ENCODE measurements at places on chromosomes 4 and X.

DNA sequence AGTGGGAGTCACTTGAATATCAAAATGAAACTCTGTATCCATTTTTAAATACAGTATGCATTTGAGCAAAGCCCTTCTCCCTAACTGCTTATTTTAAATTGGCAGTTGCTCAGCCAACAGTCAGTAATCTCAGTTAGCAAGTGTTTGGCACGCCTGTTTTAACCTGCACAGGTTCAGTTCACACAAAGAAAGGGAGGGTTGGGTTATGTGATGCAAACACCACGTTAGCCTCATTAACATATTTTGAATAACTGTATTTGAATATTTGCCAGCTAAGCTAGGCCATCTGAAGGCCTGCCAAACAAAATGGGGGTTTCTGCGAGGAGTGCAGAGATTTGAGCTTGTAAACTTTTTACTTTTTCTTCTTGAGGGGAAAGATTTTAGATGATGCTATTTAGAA, 19.8 kb downstream of the GAB1 start:
- DNase-seq = no peak

DNA sequence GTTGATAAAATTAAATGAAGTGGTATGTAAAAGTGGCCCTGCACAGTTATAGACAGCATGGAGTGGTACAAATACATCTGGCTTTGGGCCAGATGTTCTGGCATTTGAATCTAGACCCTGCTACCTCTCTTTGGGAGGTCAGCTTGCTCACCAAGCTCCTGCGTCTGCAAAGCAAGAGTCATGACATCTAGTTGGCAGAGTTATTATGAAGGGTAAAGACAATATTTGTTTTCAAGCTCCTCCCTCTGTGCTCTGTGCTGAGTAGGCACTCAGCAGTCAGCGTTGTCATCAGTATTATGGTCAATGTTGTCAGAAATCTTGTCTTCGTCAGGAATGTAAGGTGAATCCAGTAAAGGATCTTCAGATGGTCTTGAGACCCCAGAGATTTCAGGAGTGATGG, 55.8 kb downstream of the CCNI start:
- DNase-seq = no peak

DNA sequence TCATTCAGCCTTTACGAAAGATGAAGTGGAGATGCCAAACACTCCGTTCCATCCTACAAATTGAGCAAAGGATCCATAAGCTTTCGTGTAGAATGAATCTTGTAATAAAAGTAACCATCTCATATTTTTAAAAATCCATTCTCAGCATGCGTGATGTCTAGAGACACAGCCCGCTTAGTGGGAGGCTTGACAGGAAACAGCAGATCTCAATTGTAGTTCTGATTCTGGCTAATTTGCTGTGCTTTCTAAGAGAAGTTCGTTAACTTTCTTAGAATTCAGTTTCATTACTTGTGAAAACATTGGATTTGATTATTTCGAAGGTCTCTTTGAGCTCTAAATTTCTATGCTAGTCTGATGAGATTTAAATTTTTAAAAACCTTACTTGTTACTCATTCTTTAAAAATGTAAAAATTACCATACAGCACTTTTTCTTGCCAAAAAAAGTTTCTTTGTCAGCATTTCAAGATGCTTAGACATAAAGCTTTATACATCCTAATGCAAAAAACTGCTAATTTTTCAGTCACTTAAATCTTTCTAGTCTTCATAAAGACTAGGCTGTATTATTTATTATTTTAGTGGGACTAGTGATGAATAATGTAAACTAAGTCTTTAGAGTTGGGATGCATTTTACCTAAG, 66.9 kb upstream of the NEIL3 start:
- DNase-seq = no peak

GRCh38 chrX:73647212-73647611, 84.2 kb downstream of the CHIC1 start:
- no peak for DNase-seq

DNA sequence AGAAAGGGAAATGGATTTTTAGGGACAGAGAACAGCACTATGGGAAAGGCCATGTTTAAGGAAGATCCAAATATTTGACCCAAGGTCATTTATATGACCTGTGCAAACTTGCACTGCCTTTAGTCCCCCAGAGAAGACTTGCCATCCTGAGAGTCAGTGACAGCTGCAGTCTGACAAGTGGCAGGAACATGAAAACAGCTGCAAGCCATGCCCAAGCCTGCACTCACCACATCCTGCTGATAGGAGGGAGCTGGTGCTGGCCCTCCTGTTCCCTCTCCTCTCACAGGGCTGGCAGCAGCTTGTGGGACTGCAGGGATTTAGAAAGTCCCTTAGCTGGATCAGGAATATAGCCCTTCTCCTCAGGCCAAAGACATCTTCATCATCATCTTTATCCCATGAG, 187.7 kb downstream of the RAP1GDS1 start:
- peak; percentile 37 for DNase-seq

GRCh38 chrX:77415161-77415560, 32.0 kb upstream of the FGF16 start:
- no peak for DNase-seq

Measured in CD4-positive, alpha-beta T cell treated with Interleukin-15 for 1 hour (primary cell).